ENCODE measurements at places on chromosomes 1 and 21.
A peak's percentile ranks its signal among the peaks of the same experiment; 100 is the strongest.

DNA sequence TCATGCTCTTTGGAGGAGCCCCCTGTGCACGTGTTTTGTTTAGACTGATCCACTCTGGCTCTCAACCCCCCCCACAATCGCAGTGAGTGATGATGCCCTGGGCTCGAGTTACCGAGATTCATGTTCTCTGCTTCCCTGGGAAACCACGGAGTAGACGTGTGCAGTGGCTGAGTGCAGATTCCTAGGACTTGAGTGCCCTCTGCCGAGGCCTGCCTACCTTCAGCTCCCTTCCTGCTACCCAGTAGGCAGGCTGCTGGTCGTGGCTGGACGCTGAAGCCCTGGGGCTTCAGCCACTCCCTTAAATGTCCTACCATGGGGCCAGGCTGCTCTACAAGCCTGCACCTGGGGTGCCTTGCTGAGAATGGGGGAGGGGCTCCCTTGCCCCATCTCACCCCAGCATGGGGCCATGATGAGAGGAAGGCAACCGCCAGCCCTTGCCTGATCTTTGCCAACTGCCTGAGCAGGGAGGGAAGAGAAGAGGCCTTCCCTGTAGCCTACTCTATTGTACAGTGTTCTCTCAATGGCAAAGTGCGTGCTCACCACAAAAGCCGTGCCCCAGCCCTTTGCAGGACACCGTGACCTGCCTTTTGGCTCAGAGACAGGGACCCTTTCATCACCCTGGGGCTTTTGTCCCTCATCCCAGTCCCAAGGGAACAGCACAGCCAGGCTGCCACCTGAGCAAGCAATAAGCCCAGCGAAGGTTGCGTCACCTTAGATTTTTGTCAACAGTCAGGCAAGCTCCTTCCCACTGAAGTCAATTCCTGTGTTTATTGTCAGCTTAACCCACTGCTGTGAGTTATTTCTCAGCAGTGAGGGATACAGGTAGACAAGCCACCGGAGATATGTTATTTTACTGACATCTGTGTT lies 4.1 kb upstream of the GRIK3 start:
- no peak for DNase-seq

DNA sequence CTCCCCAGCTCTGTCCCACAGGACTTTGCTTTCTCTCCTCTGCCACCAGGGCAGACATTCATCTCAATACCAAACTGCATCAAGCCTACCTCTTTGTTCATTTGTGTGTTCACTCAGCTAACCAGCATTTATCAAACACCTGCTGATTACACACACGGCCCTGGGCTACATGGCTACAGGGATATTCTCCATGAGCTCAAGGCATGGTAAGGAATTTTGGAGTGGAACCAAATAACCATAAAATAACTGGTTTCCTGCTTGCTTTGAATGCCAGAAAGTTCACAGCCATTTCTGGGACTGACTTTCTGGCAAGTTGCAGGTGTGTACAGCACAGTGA lies 54.6 kb downstream of the LDLRAD2 start:
- DNase-seq: no peak

- DNase-seq: no peak
Measured at GRCh38 chr1:8343464-8344001, 25.6 kb downstream of the SLC45A1 start.

DNA sequence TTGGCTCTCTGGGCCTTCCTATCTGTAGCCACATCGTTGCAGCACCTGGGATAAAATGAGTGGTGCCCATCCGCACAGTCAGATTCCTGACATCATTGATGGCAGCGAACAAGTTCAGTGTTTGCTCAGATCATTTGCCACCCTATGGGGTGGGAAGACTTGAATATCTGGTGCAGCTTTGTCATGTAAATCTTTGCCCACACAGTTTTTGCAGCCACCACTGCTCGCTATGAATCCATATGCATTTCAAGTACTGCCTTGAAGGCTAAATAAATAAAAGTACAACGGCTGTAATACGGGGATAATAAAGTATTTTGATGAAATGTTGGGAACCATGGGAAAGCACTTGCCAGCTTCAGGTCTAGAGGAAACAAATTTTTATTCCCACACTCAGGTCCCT lies 56.3 kb upstream of the COA6 start:
- DNase-seq: no peak

DNA sequence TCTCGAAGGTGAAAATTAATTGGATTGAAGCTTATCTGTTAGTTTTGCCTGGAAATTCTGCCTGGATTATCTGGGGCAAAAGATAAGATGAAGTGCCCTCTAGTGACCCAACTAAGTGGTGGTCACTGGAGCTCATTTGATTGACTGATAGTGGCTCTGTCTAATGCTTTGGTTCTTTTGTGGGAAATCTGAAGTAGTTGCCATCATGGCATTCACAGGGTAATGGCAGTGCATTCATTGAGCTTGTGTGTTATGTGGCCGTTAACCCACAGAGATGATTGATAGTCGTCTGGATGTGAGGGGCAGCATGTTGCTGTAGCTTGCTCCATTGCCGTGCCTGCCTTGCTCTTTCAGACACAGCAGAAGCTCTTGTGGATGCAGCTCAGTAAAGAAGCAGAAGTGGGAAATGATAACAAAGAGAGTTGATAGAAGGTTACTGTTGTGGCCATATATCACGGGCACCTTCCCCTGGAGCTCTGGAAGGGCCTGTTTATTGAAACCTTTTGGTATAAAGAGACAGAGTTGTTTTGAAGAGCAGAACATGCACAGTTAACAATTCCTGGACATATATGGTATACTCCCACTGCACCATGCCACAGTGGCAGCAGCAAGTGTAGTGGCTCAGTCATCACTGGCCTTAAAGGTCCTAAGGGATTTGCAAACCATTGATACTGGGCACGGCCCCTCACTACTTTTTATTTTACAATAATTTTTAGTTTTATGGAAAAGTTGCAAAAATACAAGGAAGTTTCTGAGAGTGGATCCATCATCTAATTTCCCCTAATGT lies 42.0 kb downstream of the CXADR start:
- no peak for DNase-seq

DNA sequence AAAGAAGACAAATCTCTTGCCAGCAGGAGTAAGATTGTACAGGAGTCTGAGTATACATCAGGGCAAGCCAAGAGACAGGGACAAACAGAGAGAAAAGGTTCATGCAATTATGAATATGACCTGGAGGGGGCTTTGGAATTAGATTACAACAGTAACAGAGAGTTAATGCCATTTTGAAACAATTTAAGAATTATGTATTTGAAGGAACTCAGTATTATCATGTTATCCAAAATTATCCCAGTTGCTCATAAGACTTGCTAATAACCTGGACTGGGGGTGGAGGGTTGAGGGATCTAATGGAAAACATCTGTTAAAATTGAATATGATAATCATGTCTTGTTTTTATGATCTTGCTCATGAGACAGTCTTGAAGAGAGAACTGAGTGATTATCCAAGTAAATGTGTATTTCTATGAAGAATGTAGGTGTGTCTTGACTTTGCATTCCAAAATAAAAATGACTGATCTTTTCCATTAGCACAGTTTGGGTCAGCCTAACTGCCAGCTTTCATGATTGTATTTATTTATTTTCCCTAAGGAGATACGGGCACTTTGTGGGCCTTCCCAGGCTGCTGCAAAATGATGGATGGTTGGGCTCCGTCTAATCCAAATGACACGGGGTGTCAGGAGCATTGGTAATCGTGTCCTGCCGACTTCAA lies 117.7 kb downstream of the ERG start:
- peak; percentile 70 for DNase-seq

- no peak for DNase-seq
Measured at GRCh38 chr1:46423574-46424240, 29.6 kb downstream of the FAAH start.

DNA sequence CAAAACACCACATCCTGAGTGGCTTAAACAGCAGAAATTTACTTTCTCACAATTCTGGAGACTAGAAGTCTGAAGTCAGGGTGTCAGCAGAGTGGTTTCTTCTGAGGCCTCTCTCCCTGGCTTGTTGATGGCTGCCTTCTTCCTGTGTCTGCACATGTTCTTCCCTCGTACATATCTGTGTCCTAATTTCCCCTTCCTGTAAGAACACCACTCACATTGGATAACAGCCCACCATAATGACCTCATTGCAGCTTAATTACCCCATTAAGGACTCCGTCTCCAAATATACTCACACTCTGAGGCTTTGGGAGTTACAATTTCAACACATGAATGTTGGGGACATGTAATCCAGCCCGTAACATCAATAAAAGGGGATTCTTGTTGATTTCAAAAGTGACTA lies 23.4 kb downstream of the C8A start:
- no peak for DNase-seq

GRCh38 chr1:186975220-186975619 lies 146.5 kb downstream of the PLA2G4A start:
- DNase-seq: no peak

DNA sequence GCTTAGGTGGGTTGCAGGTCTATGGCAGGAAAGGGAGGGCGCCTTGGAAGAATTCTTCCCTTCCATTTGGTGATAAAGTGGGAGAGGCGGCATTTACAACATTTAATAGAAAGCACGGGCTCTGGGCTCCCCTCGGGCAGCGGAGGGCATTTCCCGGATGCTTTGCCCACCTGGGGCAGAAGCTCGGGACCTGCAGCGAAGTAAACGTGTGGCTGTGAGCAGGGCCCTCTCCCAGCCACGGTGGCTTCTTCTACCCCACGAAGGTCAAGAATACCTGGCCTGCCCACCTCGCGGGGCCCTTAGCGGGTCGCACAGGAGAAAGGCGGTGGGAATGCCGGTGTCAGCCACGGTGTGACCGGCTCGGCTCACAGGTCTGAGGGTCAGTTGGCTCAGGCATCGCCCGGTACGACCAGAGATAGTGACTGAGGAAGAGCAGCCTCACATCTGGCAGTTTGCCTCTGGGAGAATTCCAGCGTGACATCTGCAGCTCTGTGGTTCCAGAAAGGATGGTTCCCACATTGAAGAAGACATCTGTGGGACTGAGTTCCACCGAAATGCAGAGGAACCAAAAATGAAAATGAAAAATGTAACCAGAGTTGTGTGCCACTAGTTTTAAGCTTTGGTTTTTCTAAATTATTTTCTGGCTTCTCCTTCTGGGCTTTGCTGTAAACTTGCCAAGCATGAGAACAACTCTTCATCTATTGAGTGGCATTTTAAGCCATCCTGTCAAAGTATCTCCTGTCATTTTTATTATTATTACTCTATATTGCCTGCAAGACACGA lies 720 bp upstream of the F3 start:
- peak; percentile 59 for DNase-seq

DNA sequence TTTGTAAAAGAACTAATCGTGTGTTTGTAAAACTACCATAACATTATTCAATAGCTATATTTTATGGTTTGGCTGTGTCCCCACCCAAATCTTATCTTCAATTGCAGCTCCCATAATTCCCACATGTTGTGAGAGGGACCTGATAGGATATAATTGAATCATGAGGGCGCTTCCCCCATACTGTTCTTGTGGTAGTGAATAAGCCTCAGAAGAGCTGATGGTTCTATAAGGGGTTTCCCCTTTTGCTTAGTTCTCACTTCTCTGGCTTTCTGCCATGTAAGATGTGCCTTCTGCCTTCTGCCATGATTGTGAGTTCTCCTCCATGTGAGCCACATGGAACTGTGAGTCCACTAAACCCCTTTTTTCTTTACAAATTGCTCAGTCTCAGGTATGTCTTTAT lies 1372.3 kb downstream of the AMY1C start:
- no peak for DNase-seq

DNA sequence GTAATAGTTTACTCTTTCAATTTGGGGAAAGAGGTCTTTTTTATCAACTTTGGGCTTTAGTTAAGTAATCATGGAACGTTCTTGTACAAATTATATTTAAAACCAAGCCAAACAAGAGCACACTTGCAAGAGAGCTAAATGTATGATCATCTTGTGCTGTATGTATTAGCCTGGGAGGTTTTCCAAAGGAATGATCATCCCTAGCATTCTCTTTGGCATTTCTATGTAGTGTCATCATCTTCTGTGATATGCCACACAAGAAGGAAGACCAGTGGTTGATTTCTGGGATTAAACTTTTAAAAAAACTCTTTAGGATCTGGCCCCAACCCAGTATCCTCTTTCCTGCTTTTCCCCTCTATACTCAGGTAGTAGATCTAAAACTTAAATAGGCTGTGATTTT lies 38.4 kb upstream of the KCNQ4 start:
- DNase-seq: no peak

DNA sequence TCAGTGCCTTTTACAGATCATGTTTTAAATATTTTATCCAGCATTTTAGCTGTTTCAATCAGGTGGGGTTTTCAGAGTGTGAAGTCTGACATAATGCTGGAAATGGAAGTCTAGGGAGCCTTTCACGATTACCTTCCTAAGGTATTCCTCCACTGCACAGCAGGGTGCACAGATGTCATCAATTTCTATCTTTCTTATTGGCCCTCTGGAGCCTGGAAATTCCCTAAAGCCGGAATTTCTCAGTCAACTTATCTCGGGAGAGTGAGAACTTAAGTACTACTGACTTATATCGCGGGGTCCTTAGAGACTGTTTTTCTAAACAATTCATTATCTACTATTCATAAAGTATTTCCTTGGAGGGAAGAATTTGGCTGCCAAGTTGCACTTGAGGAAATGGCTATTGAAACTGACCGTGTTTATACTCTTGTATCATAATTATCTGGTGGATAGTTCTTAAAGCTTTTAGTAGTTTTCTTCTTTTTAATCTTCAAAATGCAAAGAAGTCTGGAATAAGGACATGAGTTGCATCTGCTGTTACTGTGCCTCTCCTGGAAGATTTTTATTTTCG lies 311.8 kb upstream of the B3GALT2 start:
- no peak for DNase-seq

DNA sequence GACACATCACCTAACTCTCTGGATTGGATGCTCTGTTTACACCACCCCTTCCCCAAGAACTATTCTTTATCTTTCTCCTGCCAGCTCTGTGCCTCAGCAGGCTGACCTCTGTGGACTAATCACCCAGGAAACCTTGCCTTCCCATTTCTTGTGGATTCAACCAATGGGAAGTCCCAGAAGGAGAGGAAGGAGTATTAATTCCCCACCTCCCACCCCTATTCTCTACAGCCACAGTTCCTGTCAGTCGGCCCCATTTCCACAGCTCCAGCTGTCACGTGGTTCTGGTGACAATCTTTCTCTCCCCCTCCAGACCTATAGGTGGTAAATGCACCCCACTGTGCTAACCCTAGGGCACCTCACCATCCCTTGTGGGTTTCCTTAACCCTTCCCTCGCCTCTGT lies 46.8 kb upstream of the SSBP3 start:
- DNase-seq: no peak

GRCh38 chr1:184768467-184768866 lies 13.8 kb upstream of the EDEM3 start:
- no peak for DNase-seq

GRCh38 chr1:151838222-151839081 lies 1.2 kb downstream of the C2CD4D start:
- DNase-seq: no peak

- DNase-seq: no peak
Measured at GRCh38 chr1:178004926-178005391, 35.1 kb upstream of the SEC16B start.

- DNase-seq: no peak
Measured at GRCh38 chr1:159076438-159077119, at the start of gene AIM2. Gene AIM2, minus strand, starts transcription at chr1:159076766. Its CDS starts 3,267 bp downstream, at chr1:159073499.
